Stimulated activated CD8-positive, alpha-beta memory T cell treated with anti-CD3 and anti-CD28 coated beads, Interleukin-4, amount 100 ng/mL, for 48 hours (primary cell): ENCODE measurements at places on chromosomes 4 and X.

GRCh38 chr4:18531731-18532130 is 510.2 kb upstream of the LCORL start:
- DNase-seq = no peak

- no peak for DNase-seq
These were observed 26.7 kb downstream of the HERC3 start for GRCh38 chr4:88618782-88619485.

DNA sequence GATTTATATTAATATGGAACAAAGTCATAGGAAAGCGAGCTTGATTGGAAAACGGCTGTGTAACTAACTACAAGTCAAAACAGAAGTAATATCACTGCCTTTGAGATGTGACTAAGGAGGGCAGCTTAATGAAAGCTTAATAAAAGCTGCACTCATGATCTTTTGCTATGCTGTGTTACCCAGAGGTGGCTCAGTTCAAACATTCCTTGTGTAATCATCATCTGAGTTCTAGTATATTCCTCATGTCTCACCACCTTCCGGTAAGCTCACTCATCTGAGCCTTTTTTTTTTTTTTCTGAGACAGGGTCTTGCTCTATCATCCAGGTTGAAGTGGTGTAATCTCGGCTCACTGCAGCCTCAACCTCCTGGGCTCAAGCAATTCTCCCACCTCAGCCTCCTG is 5.0 kb downstream of the GRPEL1 start:
- DNase-seq = no peak

GRCh38 chr4:36046026-36046425 is 198.3 kb downstream of the ARAP2 start:
- no peak for DNase-seq

GRCh38 chr4:15366721-15367120 is 61.1 kb upstream of the C1QTNF7 start:
- no peak for DNase-seq

- DNase-seq = no peak
These were observed 246.9 kb downstream of the PTTG2 start for GRCh38 chr4:38207110-38207457.

GRCh38 chrX:139642241-139642927 is 65.6 kb downstream of the MCF2 start:
- no peak for DNase-seq

- no peak for DNase-seq
These were observed 50.3 kb downstream of the GPC3 start for GRCh38 chrX:133935076-133935475.

DNA sequence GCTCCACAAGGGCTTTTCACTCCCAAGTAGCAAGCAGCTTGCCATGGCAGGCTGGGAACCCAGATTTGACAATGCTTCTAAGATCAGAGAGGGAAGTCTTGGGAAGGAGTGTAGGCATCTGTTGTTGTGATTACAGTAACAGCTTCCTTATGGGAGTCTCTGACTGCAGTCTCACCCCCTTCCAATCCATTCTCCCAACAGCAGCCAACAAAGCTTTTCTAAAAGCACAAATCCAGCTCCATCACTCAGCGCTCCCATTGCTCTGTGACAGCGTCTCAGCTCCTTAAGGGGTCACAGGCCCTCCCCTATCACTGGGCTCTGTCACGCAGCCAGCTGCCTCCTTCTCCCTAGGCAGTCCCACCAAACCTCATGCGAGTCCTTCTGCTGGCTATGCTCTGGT is 7.1 kb downstream of the IGFBP7 start:
- no peak for DNase-seq

DNA sequence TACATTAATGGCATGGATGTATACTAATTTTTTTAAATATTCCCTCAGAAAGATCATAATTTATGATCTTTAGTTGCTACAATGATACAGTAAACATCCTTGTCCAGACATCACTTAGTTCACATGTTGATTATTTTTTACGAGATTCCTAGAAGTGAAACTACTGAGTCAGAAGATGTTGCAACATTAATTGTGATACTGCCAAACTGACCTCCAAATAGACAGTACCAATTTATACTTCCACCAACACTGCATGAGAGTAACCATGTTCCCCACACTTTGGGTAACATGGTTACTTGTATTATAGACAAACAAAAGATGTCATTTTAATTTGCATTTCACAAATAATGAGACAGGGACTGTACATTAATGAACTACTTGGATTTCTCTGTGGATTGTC is 19.6 kb downstream of the RCHY1 start:
- DNase-seq = no peak

DNA sequence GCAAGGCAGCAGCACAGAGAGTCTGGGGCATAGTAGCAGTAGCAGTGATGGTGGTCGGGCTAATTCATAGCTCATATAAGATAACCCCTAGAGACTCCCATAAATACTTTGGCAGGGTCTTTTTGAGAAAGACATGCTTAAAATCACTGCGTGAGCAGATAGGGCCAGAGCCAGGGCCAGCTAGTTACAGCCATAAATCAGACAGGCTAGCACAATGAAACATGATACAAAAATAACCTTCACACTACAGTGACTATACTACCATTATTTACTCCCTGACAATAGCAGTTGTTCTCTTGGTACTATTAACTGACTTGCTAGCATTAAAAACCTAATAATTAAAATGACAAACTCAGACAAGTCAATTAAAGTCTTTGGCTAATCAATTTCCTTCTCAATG is 295.9 kb downstream of the SMARCA1 start:
- no peak for DNase-seq

GRCh38 chr4:76546759-76547742 is 112.0 kb downstream of the SHROOM3 start:
- DNase-seq = no peak

GRCh38 chr4:168557658-168558057 is 60.8 kb downstream of the PALLD start:
- no peak for DNase-seq

GRCh38 chrX:112678831-112679230 is 907 bp downstream of the LHFPL1 start:
- DNase-seq = no peak

DNA sequence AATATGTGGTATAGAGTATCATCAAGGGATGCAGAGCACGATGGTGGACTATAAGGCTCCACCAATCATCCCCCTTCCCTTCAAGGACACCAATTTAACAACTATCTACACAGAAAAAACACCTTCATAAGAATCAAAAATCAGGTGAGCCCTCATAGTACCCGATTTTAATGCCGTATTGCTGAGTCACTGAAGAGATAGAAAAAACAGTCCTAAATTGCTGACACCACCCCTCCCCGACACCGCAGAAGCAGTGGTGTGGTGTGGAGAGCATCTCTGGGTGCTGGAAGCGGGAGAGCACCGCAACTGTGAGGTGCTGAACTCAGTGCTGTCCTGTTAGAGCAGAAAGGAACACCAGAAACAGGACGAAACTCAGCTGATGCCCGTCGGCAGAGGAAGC is 49.3 kb downstream of the ABCB7 start:
- DNase-seq = no peak

DNA sequence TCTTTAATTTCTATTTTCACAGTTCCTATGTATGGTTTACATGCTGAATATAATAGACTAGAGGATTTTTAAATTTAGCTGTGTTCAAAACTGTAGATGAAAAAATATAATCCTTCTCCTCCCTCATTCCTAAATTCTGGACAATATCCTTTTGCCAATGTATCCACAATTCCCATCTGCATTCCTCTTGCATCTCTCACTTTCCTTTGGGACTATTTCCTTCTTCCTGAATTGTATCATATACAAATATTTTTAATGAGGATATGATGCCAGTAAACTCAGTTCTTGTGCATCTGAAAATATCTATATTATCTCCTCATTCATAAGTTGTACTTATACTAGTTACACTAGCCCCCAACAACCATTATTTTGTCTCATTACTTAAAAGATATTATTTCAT is 46.7 kb downstream of the DDX60L start:
- DNase-seq = no peak

- DNase-seq = no peak
These were observed 932 bp downstream of the TLR10 start for GRCh38 chr4:38781854-38782261.

DNA sequence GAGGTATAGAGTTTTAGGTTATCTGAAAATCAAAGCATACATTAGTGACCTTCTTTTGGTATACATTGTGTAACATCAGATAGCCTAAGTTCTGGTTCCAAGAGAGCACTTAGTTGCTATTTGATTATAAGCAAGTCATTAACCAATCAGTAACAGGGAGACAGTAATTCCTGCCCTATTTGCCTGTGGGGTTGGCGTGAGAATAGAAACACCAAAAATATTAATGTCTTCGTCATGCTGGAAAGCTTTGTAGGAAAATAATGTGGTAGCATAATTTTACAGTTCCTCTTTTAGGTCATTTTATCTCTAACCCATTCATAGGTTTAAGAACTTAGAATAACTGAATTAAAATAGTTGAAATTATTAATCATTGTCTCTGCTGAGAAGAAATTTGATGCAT is 37.8 kb downstream of the NPNT start:
- no peak for DNase-seq

- peak; percentile 51 for DNase-seq
These were observed 333 bp downstream of the BOD1L1 start for GRCh38 chr4:13627178-13627605.

DNA sequence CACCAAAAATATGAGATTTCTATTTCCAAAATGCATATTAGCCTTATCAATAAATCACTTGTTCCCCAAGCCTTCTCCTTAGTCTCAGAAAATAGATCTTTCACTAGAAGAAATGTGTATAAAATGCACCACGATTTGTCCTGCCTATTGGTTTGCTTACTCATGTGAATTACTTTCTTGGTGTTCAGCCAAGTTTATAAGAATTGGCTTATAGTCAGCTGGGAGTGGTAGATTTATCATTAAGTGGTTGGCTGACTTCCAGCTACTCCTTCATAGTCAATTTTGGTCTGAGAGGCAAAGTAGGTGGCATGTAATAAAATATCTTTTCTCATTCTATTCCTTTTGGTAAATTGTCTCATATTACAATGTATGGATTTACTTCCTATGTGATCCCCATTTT is 1.3 kb downstream of the SULT1E1 start:
- DNase-seq = no peak

DNA sequence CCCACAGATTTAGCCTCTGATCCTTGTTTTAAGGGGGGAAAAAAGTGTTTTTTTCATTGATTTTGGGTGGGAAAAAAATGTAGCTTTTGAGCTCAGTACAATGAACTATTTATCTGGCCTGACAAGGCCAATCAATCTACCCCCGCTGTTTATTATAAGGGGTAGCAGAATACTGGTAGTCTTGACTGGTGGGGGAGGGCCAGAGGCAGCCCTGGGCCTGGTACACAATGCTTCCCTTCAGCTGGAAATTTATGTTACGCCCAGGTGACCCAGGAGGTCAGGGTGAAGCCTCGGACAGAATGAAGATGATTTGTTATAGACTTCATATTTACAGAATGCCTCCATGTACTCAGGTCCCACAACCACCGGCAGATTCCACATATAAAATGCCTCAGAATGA is 143.2 kb downstream of the SH3KBP1 start:
- no peak for DNase-seq

DNA sequence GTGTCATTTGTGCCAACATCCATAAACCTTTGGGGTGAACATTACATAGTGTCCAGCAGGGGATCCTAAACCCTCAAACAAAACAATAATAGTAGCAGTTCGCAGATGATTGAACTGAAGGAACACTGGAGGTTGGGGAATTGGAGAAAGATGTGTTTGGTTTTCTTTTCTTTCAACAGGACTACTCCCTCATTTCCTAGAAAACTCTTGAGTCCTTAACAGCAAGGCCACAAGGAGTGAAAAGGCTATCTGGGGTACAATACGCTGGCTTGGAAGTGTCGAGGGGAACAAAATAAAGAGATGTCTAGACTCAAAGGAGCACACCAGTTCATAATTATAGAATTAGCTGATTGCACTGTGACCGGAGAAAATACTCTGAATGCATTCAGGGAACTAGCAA is 72.1 kb downstream of the IDS start:
- no peak for DNase-seq

DNA sequence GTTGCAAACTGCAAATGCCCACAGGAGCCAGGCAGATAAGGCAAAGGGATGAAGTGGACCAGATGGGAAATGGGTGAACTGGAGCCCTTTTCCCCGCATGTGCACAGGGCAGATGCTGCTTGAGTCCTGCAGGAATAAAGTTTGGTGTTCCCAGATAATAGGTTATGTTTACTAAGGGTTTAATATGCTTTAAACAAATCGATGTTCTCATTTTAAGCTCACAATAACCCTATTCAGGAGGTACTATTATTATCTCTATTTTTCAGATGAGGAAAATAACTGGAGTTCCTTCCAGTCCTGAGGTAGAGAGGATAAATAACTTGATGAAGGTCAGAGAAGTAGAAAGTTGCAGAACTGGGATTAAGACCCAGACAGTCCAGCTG is 77.3 kb downstream of the LRRC66 start:
- no peak for DNase-seq

- DNase-seq = peak; percentile 69
These were observed 968 bp upstream of the NELFA start for GRCh38 chr4:2009651-2010233.

- no peak for DNase-seq
These were observed 3.6 kb downstream of the VSIG4 start for GRCh38 chrX:66036231-66036630.

- no peak for DNase-seq
These were observed 465 bp downstream of the EMD start for GRCh38 chrX:154379569-154379951.

DNA sequence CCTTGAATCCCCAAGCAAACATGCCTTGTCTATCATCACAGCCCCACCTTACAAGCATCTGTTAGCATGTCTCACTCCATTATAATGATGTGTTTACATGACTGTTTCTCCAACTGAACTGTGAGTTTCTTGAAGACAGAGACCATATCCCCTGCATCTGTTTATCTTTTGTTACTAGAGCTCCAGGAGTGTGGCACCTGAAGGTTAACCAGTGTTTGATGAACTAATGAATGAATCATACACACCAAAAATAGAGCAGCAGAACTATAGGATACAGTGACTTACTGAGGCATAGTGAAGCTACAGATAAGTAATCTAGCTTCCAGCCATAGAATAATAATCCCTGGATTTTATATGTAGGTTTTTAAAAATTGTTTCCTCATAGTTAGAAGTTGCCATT is 331.0 kb downstream of the PCDH7 start:
- DNase-seq = no peak

- no peak for DNase-seq
These were observed 32.7 kb downstream of the DHX15 start for GRCh38 chr4:24551492-24552289.

DNA sequence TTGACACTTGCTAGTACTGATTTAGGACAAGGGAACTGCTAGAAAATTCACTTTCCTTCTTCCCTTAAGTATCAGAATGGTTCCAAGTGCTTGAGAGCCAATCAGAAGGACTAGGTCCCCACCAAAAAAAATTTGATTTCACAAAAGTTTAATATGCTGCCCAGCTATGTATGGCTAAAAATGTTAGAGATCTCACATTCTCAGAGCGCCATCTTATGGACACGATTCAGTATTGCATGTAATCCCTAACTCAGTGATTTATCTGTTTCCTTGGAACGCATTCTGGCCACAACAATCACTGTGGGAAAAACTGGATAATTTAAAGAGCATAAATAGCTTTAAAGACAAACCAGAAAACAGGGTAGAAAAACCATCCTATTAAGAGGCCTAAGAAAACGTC is 255.1 kb upstream of the GPC4 start:
- no peak for DNase-seq
